ENCODE measurements at places on chromosomes 5 and 9.
A peak's percentile ranks its signal among the peaks of the same experiment; 100 is the strongest.

DNA sequence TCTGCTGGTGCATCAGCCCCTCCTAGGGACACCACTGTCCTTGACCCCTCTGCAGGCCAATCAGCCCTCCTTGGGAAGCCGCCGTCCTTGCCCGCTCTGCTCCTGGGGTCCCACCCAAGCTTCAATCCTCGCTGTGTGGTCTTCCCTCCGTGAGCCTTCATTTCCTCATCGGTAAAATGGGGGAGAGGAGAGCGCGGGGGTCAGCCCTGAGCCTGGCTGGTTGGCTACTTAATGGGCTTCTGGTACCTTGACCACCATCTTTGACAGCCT lies 12.7 kb upstream of the SLC2A6 start:
- DNase-seq = no peak

DNA sequence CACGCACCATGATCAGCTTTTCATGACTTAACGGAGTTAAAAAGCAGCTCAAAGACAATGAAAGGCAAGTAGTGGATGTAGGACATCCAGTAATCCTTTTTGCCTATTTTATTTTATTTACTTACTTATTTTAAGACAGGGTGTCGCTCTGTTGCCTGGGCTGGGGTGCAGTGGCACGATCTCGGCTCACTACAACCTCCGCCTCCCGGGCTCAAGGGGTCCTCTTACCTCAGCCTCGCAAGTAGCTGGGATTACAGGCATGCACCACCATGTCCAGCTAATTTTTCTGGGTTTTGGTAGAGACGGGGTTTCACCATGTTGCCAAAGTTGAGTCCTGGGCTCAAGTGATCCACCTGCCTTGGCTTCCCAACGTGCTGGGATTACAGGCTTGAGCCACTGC lies 148.9 kb downstream of the DAB2IP start:
- no peak for DNase-seq

DNA sequence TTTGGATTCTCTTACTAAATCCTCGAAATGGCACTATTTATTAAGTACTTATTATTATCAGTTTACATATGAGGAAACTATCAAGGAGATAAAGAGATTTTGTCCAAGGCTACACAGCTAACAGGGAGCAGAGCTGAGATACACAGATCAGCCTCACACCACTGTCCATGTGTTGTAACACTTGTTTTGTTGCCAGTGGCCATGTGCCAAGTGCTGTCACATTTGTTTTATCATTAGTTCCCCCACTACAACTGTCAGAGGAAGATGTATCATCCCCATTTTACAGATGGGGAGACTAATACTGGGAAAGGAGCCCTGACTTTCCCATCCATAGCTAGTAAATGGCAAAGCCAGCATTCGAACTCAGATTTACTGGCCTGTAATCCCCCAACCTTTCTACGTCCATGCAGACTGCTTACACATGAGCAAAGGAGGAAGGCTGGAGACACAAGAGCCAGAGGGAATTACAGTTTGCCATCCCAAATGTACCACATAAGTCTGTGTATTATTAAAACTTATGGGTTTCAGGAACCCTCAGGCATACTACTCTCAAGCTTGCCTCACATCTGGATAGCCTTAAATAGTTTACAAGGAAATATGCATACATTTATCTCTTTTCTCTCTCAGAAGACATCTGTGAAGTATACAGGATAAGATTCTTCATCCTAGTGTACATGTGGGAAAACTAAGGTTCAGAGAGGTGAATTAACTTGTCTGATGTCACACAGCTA lies 25.1 kb downstream of the PAPPA start:
- no peak for DNase-seq

GRCh38 chr9:129236441-129237145 lies 58.5 kb upstream of the IER5L start:
- DNase-seq = no peak

DNA sequence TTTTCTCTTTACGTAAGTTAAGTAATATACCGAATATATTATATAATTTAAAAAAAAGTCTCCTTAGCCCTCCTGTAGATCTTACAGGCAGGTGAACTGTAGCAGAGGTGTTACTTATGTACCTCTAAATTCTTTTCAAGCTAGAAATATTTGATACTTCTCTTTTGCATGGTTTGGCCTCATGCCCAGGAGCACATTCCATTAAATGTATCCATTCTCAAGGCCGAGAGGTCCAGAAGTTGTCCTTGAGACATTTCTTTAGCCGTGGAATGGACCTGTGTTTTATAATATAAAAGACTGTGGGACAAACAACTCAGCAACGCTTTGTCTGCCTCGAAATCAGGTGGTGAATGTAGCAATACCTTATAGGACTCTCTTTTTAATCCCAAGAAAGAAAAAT lies 184.5 kb downstream of the TRIO start:
- DNase-seq = no peak

DNA sequence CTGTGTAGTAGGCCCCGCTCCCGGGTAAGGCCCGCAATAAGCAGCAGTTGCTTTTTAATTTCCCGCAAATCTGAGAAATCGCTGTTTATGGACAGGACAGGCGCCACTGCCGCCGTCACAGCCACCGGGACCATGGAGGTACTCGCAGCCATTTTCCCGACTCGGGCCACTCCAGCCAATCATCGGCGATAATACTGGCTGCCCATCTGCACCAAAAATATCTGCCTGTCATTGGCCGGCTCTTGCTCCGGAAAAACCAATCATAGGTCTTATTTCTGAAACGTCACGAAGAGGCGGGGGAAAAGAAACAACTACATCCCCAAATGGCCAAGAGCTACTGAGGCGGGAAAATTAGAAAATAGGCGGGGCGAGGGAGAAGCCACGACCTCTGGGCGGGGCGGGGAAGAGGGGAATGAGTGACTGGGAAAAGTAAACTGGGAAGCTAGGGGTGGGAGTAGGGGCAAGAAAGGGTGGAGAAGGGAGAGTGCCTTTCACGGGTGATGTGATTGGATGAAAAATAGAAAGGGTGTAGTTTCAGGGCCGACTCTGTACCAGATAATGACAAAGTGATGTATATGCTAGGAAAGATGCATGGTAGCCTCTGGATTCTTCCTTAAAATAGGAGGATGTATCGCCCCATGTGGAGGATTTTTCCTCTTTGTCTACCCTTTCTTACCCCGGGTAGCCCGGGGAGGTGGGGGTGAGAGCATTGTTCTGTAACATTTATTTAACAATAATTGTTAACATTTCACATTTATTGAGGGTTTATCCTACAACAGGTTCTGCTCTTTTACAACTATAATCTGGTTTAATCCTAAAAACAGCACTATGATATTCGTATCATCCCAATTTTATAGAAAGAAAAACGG lies at the start of gene CDC23:
TSS of gene CDC23 (minus strand) at position 163 of the 869 bp plus-strand sequence. CDS start at position 152, 11 bp downstream.
- peak; percentile 88 for DNase-seq

DNA sequence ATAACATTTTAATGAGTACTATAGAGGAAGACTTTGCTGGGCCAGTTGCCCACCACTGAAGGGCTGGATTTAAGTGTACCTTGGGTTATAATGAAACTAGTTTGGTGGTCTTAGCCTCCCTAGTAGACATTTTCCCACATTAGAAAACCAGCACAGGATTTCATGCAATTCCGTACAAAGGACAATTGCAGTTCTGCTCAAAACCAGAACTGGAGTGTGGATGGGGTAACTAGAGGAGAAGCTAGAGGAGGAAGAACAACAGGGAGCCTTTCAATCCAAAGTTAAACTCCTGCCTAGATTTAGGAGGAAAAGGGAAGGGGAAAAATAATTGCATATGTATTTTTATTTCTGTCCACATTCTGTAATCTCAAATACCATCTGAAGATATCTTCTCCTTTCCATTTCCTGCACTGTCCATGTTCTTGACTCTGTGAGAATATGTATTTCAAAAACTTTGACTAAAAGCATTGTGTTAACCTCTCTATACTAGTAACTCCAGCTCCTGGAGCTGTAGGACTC lies 97.5 kb upstream of the SSBP2 start:
- no peak for DNase-seq

DNA sequence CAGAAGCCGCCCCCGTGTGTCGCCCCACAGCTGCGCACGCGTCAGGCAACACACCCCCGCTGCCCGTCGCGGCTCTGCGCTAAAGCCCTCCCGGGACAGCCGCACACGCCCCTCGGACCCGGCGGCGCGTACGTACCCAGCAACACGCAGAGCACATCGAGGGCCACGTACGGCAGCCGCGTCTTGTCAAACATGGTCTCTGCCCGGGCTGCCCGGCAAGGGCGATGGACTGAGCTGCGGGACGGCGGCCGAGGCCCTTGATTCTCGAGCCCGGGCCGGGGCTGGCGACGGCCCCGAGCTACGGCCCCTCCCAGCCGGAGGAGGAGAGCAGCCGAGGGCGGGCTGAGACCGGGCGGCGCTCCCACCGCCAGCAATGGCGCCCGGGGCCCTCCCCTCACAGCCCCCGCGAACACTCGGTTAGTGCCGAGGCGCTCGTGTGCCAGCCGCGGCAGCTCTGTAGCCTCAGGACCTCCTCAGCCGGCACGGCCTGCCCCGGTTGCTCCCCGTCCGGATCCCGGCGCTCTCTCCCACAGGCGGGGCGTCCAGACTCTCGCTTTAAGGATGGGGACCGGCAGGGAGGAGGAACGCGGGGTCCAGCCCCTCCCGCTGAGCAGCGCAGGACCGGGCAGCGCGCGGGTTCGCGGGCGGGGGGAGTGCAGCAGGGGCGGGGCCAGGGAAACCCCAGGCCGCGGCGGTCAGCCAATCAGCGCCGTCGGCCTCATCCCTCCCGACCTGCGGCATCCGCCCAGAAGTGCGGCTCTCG lies at the start of gene PLPP1:
TSS of gene PLPP1 (minus strand) at position 529 of the 763 bp plus-strand sequence. CDS start at position 194, 335 bp downstream.
- no peak for DNase-seq
